ENCODE measurements at places on chromosomes 4 and X. TPM values are rescaled to one million over a fixed set of nuclear protein-coding genes. Genes with fewer than 3 reads are reported as not detected.

The GAGE12H gene
- not detected for total RNA-seq

The AKAP17A gene
- total RNA-seq = 30.0 TPM

The SLC7A11 gene
- total RNA-seq = 30.2 TPM

The GPR78 gene
- total RNA-seq = not detected

The CPZ gene
- not detected for total RNA-seq

The MPP1 gene
- total RNA-seq = 3.2 TPM

The DACH2 gene
- total RNA-seq = not detected

The CFAP299 gene
- total RNA-seq = not detected

The WDFY3 gene
- total RNA-seq = 19.7 TPM

The TENM3 gene
- total RNA-seq = 16.1 TPM

The C4orf50 gene
- not detected for total RNA-seq

The BTK gene
- total RNA-seq = not detected

The GABRG1 gene
- total RNA-seq = not detected

The HDAC6 gene
- total RNA-seq = 29.4 TPM

The DGAT2L6 gene
- total RNA-seq = not detected

The HMX1 gene
- not detected for total RNA-seq

The CACNA1F gene
- not detected for total RNA-seq

The IL3RA gene
- total RNA-seq = not detected

The FGFBP2 gene
- not detected for total RNA-seq

The RELL1 gene
- total RNA-seq = 46.1 TPM

The CHM gene
- 6.4 TPM for total RNA-seq

The CCKAR gene
- not detected for total RNA-seq

The F9 gene
- total RNA-seq = not detected

The VEGFD gene
- total RNA-seq = not detected

The CENPVL1 gene
- not detected for total RNA-seq

The GAB3 gene
- 0.11 TPM for total RNA-seq

The TBC1D25 gene
- total RNA-seq = 8.7 TPM

The NLGN3 gene
- total RNA-seq = not detected

The RIBC1 gene
- total RNA-seq = 1.3 TPM

The TBC1D19 gene
- 6.9 TPM for total RNA-seq
